ENCODE measurements at places on chromosomes 3 and 15. TPM values are rescaled to one million over a fixed set of nuclear protein-coding genes. Genes with fewer than 3 reads are reported as not detected.

Gene MNS1
- total RNA-seq, result 2.0 TPM

Gene ARGFX
- not detected for total RNA-seq

Gene PLXNA1
- total RNA-seq, result 31.6 TPM

Gene SAMMSON
- total RNA-seq, result 0.27 TPM

Gene CCDC39
- total RNA-seq, result not detected

Gene RBMS3
- total RNA-seq, result 49.0 TPM

Gene RNF111
- 25.9 TPM for total RNA-seq

Gene TPRG1
- total RNA-seq, result 2.2 TPM

Data from cardiac septum (tissue), 1 donor.